Memory B cell (primary cell): ENCODE measurements at places on chromosomes 6 and 20.
A peak's percentile ranks its signal among the peaks of the same experiment; 100 is the strongest.

DNA sequence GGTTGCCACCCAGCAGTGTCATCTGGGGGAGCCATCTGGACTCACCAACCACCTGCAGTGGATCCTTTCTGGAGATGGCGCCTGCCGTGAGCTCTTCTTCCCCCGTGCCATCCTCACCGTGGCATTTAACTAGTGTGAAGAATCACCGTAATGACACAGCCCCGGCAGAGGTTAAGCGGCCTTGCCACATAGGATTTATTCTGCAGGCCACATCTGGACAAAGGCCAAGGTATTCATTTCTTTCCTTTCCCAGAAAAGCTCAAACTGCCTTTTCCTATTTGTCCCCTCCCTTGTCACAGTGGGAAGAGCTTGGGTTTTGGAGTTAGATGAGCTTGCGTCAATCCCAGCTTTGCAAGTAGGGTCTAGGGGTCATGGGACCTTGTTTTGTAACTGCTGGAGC lies 88.4 kb downstream of the PXDC1 start:
- DNase-seq, result no peak

GRCh38 chr6:131062241-131063027 lies 611 bp downstream of the EPB41L2 start:
- DNase-seq, result no peak

- no peak for DNase-seq
Observed at GRCh38 chr6:140590641-140591040, 1216.2 kb upstream of the CITED2 start.

DNA sequence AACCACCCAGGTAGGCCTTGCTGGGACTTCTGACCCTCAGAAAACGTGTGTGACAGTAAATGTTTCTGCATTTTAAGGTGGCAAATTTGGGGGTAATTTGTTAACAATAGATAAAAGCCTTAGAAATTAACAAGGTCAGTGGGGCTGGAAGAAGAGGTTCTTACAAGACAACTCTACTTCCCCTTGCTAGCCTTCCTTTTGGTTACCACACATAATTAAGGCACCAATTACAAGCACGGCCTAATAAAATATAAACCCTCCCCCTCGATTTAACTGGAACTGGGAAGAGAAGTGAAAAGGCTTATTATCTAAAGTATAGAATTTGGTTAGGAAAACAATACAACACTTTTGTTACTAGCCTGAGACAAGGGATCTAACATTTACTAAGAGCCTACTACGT lies 38.8 kb downstream of the ELOVL5 start:
- DNase-seq, result no peak

- DNase-seq, result no peak
Observed at GRCh38 chr6:135256866-135257265, 75.8 kb downstream of the MYB start.

GRCh38 chr20:25284131-25284601 lies 36.3 kb downstream of the PYGB start:
- no peak for DNase-seq

DNA sequence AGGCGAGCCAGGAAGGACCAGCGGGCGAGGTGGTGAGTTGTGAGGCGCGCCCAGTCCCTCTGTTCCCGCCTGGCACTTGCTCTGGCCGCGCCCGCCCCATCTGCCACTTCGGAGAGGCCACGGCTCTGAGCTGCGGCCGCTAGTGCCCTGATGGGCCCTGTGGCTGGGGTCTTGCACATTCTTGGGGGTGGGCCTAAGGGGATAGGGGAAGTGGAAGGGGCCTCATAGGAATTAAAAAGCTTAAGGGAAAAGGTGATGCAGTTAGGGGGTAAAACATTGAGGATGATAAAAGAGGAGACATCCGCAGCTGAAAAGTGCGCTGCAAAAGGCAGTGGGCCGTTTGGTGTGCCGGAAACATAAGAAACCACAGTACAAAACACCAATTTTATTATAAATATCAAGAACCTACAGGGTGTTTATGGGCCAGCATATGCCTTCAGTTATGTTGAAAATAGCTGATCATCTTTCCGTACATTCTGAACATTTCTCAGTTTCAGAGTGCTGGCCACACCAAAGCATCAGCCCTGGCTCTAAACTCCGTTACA lies 1.1 kb upstream of the PSMB8 start:
- no peak for DNase-seq

GRCh38 chr20:8020314-8021079 lies 936 bp upstream of the TMX4 start:
- DNase-seq, result peak; percentile 50

DNA sequence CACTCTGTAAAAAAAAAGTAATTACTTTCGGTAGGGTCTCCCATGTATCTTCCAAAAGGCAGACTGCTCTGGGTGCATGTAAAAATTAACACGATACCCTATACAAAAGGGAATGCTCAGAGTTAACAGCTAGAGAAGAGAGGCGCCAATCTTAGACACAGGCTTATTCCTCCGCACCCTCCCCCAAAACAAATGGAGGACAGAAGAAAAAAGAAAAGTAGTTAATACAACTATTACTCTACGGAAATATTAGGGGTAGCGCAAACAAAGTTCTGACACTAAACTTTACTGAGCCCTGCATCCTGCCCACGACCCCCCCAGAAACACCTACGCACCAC lies 331 bp upstream of the UFL1 start:
- no peak for DNase-seq

GRCh38 chr6:46420921-46421638 lies 70.2 kb downstream of the RCAN2 start:
- DNase-seq, result no peak

DNA sequence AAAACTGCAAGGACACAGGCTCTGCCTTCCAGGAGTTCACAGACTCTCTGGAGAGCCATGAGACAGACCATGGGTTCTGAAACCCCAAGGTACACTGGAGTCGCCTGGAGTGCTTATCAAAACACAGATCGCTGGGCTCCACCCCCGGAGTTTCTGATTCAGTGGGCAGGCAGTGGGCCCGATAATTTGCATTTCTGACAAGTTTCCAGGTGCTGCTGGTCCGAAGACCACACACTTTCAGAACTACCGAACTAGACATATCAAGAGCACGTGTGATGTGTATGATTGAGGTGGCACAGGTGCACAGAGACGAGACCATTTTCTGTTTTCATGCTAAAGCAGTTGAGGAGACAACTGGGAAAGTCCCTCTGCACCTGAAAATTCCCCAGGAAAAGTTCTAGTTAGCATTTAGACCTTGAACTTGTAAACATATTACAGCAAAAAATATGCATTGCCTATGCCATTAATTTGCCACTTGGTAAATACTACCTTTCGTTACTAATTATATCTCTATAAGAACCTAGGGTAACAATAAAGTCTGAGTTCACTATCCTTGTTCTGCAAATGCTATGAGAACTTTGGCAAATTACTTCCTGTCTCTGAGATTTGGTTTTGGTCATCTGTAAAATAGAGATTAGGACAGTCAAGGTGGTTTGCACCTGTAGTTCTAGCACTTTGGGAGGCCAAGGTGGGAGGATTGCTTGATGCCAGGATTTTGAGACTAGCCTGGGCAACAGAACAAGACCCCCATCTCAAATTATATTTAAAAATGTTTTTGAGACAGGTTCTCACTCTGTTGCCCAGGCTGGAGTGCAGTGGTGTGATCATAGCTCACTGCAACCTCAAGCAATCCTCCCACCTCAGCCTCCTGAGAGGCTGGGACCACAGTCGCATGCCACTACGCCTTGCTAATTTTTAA lies 14.3 kb upstream of the PIM1 start:
- DNase-seq, result peak; percentile 74

- no peak for DNase-seq
Observed at GRCh38 chr20:1524004-1524403, 32.8 kb upstream of the SIRPB2 start.

DNA sequence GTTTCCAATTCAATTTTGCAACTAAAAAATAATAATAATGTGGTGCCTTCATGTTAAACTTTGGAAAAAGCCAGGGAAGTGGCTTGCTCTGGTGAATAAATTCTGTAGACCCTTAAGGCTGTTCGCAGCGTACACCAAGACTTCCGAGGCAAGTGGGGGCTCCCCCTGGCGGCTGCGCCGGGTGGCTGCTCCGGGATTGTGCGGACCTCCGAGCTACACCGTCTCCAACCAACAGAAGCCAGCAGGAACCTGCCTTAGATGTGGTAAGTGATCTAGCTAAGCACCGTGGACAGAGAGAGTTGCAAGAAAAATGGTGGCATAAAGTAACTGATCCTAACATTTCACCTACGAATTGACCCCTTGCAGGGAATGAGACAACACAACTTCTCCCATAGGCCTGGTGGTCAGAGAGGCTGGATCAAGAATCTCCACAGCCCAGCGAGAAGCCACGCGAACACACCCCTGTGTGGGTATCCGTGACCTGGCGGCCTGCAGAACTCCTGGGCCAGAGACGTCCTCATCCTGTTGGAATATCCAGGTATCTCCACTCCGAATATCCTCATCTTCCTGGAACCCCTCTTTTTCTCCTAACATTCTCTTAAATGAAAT lies 69.6 kb downstream of the TBXT start:
- peak; percentile 27 for DNase-seq

DNA sequence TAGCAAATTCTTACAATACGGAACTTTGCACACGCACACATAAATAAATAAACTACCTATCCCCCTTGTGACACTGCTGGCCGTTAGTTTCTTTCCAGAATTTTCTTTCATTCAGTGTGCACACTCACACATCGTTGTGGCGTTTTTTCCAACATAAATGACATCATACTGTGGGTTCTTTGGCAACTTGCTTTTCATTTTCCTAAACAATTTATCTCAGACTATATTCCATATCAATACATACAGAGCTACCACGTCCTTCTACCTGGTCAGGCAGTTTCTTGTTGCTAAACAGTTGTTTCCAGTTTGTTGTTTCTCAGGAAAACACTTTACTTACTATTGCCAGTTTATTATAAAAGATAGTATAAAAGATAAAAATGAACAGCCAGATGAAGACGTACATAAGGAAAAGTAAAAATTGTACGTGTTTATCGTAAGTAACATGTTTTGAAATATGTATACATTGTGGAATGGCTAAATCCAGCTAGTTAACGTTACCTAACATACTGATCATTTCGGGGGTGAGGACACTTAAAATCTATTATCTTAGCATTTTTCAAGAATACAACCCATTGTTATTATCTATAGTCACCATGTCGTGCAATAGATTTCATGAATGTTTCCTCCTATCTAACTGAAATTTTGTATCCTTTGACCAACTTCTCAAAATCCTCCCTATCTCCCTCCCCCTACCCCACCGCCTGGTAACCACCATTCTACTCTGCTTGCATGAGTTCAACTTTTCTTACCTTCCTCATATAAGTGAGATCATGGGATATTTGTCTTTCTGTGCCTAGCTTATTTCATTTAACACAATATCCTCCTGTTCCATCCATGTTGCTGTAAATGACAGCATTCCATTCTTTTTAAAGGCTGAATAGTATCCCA lies 1.2 kb upstream of the TP53RK start:
- DNase-seq, result no peak

DNA sequence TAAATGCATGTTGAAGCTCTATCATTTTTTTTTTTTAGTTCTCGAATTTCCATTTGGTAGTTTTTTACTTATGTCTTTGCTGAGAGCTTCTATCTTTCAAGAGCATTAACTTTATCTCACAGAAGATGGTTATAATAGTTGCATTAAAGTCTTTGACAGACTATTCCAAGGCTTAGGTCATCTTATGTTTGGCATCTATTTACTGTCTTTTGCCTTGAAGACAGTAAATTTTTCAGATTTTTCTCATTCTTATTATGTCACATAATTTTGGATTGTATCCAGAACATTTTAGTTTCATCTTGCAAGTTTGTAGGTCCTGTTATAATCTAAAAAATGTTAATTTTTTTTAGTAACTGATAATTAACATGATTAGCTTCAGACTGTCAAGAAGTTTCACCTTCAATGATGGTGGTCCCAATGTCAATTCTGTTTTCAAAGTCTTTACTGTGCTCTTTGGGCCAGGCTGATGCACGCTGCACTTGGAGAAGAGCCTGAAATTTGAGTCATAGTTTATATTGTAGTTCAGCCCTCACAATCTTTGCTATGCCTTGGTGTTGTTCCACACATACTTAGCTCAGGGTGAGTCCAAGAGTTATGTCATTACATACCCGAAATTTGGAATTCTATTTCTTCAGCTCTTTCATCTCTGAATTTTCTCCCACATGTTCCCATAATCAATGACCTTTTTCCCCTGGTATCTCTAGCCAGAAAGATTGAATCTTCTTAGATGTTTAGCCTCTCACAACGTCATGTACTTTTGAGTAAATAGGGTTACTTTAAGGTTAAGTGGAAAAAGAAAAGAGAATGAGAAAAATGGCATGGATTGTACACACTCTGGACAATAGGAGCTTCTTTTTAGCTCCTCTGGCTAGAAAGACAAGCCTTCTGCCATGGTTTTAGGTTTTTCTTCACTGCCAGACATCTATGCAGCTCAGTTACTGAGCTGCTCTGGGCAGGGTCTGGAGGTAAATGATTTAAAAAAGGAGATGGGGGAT lies 110.3 kb upstream of the BTBD3 start:
- no peak for DNase-seq

- no peak for DNase-seq
Observed at GRCh38 chr6:33445119-33445603, 9.2 kb upstream of the ZBTB9 start.

DNA sequence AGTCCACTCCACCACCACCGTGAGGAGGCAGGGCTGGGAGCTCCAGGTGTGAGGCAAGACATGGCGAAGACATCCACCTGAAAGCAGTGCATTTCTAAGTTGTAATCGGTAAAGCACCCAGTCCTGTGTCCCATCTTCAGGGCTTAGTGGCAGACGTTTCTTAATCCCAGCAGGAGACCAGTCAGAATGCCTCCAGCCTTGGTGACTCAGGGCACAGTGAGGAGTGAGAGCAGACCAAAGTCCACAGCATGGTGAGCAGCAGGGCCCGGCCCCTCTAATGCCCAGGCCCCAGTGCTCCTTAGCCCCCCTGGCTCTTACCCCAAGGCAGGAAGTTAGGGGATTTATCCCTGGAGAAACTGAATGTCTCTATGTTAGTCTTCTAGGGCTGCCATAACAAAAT lies 183.9 kb downstream of the SYNDIG1 start:
- DNase-seq, result no peak

- DNase-seq, result no peak
Observed at GRCh38 chr6:107735906-107736635, 88.0 kb downstream of the SCML4 start.

DNA sequence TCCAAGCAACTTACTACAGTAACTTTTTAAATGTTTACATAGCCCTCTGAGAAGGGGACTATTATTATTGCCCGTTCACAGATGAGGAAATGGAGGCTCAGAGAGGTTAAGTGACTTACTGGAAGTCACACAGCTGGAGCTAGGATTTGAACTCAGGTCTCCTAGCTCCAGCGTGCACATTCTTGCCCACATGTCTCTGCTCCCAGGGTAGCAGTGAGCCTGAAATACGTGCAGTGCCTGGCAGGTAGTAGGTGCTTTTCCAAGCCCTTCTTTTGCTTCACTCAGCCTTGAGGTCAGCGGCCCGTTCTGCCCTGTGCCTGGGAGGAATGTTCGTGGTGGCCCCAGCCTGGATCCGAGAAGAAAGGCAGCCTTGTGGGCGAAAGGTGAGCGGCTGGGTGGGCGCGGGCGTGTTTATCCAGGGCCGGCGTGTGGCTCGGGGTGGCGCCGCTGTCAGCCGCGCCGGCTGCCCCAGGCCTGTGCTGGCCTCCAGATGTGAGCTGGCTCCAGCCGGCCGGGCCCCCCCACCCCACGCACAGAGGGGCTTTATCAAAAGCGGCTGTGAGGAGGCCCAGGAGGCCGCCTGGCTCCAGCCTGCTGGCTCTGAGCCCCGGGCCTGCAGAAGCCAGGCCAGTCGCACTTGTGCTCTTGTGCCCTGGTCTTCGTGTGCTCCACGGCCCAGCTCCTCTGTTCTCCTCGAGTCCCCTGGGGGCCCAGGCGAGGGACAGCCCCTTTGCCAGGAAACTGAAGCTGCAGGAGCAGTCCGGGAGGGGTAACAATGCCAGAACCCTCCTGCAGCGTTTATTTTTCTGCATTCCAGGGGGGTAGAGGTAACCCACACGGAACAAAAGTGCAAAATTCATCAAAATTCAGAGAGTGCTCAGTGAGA lies 58.1 kb downstream of the UBE2V1 start:
- DNase-seq, result no peak
